Epithelial cell of esophagus (primary cell): ENCODE measurements at places on chromosomes 4 and X.
A peak's percentile ranks its signal among the peaks of the same experiment; 100 is the strongest.

DNA sequence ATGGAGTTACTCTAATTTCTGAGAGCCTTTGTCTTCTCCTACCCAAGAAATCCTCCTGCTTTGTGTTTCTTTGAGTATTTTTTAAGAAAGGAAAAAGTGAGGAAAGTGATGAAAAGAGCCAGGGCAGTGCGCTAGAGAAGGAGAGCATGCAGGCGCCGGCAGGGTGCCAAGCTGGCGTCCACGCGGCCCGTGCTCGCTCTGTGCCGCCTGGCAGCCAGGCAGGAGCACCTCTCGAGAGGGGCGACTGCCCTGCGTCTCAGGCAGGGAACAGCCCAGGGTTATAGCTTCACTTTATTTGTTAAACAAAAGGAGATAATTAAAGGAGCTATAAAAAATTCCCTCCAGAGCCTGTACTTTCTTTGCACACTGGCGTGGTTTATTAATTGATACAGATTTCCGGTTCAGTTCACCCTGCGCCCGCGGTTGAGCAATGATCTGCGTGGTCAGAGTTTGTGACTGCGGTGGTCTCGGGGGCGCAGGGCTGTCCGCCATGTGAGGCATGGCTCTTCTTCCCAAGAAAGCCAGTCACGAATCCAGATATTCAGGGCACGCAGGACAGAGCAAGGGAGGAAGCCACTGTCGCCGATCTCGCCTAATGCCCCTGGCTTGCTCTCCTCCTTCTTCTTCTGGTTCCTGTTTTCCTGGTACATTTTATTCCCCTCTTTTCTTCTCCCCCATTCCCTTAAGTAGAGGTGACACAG, 110.8 kb upstream of the PAQR3 start:
- no peak for DNase-seq

DNA sequence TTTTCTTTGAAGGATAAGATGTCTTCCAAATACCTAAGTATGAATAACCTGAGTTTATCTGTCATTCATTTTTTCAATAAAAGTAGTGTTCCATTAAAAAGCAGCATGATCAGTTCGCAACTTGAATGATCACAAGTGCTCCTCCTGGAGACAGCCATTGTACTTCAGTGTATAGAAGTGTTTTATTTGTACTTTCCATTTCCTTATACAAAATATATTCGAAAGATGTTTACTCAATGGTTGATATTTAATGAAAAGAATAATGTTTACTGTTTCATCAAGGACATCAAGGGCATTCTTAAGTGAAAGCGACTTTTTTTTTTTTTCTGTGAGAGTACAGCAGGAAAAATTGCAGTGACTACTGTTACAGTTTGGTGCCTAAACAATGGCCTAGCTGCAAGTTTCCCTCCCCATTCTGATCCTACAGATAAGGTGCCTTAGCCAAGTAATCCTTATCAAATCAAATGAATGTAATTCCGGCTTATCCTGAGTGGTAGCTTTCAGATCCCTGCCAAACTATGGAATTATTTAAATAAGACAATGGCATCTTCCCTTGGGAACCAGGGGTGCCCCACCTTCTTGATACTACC, 69.0 kb upstream of the IL15 start:
- no peak for DNase-seq

- no peak for DNase-seq
Observed at GRCh38 chr4:25962393-25962792, 48.4 kb downstream of the SMIM20 start.

DNA sequence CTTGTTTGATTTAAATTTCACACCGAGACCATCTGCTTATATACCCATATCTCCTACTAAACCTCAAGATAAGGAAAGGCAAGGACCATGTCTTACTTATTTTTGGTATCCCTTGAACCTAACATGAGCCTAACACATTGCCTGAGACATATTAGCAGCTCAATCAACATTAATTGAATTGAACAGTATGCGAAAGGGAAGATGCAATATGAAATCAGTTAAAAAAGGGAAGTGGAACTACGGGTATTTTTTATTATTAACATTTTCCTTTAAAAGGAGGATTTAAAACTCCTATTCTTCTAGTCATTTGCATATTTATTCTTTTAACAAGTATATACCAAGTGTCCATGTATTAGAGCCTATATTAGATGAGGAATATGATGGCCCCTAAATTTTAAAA, 197.0 kb downstream of the CAMK2D start:
- DNase-seq, result no peak

DNA sequence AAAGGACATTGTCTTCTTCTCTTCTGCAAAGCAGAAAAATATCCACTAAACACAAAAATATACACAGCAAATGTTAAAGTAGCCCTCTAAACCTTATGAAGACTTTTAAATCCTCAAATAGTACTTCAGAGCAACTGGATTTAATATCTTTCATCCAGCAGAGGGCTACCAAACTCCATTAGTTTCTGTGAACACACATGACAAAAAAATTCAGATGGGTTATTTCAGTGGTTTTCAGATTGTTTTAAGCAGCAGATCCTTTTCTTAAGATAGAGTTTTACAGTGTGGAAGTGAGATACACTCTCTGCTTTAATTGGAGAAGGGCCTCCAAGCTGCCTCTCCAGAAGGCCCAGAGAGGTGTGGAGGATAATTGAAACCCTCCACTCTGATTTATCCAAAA, 56.7 kb downstream of the ANK2 start:
- DNase-seq, result peak; percentile 39

GRCh38 chr4:167234316-167234881, at the start of gene SPOCK3:
TSS of gene SPOCK3 (minus strand) at chr4:167234494.
- DNase-seq, result peak; percentile 69

GRCh38 chr4:62366939-62367338, 1166.8 kb downstream of the ADGRL3 start:
- no peak for DNase-seq

GRCh38 chrX:15107367-15107988, 162.4 kb downstream of the ASB9 start:
- DNase-seq, result peak; percentile 2

- DNase-seq, result no peak
Observed at GRCh38 chr4:80790152-80790551, 240.4 kb upstream of the BMP3 start.

- no peak for DNase-seq
Observed at GRCh38 chr4:101033986-101034385, 313.3 kb downstream of the PPP3CA start.

DNA sequence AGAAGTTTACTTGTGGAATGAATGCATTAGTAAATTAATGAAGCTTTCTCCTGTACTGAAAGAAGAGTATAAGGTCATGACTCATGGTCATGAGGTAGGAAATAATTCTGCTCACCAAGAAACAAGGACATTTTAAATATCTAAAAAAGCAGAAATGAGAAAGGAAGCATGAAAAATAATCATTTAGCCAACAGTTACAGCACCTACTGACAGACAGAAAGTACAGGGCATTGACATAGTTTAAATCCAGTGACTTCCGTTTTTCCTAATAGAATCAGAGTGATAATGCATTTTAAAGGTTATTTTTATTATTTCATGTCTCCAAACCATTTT, 30.5 kb upstream of the ACSL1 start:
- no peak for DNase-seq

DNA sequence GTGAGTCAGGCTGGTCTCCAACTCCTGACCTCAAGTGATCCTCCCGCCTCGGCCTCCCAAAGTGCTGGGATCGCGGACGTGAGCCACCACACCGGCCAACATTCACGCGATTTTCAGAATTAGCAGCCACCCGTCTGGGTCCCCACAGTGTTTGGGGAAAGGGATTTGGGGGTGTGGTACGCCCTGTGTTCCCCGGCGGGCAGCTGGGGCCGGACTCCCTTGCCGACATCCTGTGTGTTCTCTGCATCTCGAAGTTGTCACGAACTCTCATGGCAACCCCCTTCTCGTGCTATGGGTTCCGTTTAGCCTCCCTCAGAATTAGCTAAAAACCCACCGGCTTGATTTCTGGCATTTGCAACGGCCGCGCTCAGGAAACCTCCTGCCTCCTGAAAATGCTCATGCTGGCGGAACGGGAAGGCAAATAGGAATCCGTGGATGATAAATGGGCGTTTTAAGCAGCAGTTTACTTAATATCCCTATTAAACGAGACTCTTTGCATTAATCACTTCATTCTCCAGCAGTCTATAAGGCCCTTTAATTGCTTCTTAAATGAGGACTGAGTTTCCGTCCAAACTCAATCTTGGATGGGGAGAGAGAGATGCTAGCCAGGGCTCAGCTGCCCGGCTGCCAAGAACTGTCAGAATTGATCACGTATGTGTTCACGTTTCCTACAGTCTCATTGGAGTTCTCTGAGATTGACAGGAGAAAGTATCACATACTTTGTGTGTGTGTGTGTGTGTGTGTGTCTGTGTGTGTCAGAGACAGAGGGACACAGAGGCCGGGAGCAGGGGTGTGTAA, 78.9 kb upstream of the PPP2R3B start:
- DNase-seq, result no peak

DNA sequence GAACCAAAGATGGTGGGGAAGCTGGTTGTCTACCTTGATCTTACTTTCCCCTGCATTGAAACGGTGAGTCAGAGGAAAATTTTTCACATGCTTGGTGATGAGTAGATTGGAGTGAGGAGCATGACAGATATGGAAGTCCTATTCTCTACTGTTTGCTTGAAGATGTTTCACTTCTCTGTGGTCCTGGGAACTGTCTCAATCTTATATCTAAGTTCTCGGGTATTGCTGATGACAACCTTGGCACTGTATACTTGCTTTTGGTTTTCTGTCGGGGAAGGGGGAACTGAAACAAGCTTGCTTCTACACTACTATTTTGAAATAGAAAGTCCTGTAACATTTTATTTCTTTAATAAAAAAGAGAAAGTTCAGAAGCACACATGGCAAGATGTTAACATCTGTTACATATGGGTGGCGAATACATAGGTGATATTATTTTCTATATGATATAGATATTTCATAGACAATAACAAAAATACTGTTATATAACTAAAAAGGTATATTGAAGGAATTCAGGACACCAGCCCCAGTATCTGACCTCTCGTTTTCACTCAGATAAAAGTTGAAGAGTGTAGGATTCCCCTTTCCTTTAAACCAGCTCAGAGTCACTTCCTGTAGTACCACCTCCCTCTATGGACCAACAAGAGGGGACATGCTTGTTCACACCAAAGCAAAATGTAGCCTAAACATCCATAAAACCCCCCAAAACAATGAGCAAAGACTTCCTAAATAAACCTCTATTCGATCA, 88.8 kb downstream of the FMR1NB start:
- no peak for DNase-seq

- no peak for DNase-seq
Observed at GRCh38 chr4:167452922-167453430, 218.7 kb upstream of the SPOCK3 start.

DNA sequence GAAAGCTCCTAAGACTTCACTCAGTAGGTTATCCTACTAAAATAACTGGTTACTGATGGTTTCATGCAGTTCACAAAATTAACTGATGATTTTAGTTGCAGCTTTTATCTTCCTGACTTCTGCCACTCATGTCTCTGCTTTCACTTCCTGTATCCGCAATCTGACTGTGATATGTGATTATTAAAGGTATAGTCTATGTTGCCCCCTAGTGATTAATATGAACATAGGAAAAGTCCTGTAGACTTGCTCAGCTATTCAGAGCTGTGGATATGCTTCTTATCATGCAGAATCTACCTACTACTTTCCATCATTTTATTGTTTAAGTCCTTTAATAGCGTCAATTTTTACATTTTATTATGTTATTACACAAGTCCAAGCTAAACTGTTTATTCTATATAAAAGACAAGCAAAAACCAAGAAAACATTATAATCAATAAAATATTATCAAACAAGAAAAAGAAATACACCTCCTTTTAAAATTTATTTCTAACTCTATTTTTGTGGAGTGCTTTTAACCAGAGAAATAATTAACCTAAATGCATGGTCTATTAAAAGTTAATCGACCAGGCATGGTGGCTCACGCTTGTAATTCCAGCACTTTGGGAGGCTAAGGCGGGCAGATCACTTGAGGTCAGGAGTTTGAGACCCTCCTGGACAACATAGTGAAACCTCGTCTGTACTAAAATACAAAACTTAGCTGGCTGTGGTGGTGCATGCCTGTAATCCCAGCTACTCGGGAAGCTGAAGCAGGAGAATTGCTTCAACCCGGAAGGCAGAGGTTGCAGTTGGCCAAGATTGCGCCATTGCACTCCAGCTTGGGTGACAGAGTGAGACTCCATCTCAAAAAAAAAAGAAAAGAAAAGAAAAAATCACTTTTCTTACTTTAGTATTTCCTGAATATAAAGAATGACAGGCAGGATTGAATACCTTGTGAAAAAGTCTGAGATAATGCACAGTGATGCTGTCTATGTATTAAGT, 40.4 kb upstream of the TLR2 start:
- DNase-seq, result peak; percentile 61

GRCh38 chrX:14939644-14940043, 66.4 kb downstream of the MOSPD2 start:
- no peak for DNase-seq

- DNase-seq, result peak; percentile 49
Observed at GRCh38 chrX:130772105-130772775, 130.8 kb downstream of the ENOX2 start.

GRCh38 chr4:41039317-41039716, 175.0 kb downstream of the APBB2 start:
- DNase-seq, result no peak
